ENCODE measurements at places on chromosomes 11 and 22. TPM values are rescaled to one million over a fixed set of nuclear protein-coding genes. Genes with fewer than 3 reads are reported as not detected.
A peak's percentile ranks its signal among the peaks of the same experiment; 100 is the strongest.

GRCh38 chr11:78635814-78636506, 61.3 kb upstream of the NARS2 start:
- H3K27ac ChIP-seq = no peak overlapping the region
- no peaks in the 10 kb centered on the region for H3K4me1 ChIP-seq
- no peak for ATAC-seq
- H3K36me3 ChIP-seq = no peaks in the 10 kb centered on the region

- ATAC-seq = no peak
- no peak overlapping the region for H3K4me3 ChIP-seq
- H3K27ac ChIP-seq = no peak overlapping the region
Measured at GRCh38 chr22:39809772-39810557, 83.6 kb downstream of the ENTHD1 start.

- peaks cover 31% of the 10 kb centered on the region for H3K27me3 ChIP-seq
- no peaks in the 10 kb centered on the region for H3K4me1 ChIP-seq
- H3K27ac ChIP-seq = no peak overlapping the region
- H3K36me3 ChIP-seq = no peaks in the 10 kb centered on the region
- no peak for ATAC-seq
Measured at GRCh38 chr22:24725736-24726135, 48.8 kb downstream of the PIWIL3 start.

Gene CCDC157
- total RNA-seq = 1.3 TPM

Gene UPK3A
- total RNA-seq = not detected

DNA sequence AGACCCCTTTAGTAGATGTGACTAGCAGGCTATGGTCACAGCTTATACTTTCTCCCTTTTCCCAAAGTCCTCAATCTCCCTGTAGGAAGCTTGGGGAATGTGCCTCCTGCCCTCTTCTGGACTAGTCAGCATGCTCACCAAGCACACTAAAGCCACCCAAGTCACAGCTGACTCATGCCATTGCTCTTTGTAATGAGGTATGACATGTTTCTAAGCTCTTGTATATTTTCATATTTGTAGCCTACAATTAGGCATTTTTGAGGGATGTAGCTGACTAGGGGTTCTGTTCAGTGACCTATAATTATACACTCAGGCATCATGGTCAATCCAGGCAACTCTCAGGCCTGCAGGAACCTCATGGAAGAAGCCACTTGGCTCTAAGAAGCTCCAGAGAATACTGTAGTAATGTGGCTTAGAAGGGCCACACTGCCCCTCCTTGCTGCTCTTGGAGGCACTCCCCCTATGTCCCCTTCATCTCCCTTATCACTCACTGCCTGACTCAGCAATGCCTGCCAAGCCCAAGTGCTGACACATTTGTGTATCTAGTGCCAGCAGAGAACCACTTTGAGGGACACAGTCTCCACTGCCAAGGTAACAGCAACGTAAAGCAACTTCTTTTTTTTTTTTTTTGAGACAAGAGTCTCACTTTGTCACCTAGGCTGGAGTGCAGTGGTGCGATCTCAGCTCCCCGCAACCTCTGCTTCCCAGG, 86.2 kb downstream of the RPL27A start:
- ATAC-seq = peak; percentile 46
- H3K4me3 ChIP-seq = no peak overlapping the region
- H3K27me3 ChIP-seq = no peaks in the 10 kb centered on the region
- peak overlapping the region; percentile 90 for H3K27ac ChIP-seq
- peaks cover 50% of the 10 kb centered on the region for H3K4me1 ChIP-seq

Gene TUBGCP6
- total RNA-seq = 33.6 TPM

GRCh38 chr11:83768489-83768888, 482.3 kb upstream of the CCDC90B start:
- ATAC-seq = no peak
- no peaks in the 10 kb centered on the region for H3K27me3 ChIP-seq
- H3K4me3 ChIP-seq = no peak overlapping the region
- no peaks in the 10 kb centered on the region for H3K4me1 ChIP-seq
- H3K36me3 ChIP-seq = no peaks in the 10 kb centered on the region
- no peak overlapping the region for H3K27ac ChIP-seq

DNA sequence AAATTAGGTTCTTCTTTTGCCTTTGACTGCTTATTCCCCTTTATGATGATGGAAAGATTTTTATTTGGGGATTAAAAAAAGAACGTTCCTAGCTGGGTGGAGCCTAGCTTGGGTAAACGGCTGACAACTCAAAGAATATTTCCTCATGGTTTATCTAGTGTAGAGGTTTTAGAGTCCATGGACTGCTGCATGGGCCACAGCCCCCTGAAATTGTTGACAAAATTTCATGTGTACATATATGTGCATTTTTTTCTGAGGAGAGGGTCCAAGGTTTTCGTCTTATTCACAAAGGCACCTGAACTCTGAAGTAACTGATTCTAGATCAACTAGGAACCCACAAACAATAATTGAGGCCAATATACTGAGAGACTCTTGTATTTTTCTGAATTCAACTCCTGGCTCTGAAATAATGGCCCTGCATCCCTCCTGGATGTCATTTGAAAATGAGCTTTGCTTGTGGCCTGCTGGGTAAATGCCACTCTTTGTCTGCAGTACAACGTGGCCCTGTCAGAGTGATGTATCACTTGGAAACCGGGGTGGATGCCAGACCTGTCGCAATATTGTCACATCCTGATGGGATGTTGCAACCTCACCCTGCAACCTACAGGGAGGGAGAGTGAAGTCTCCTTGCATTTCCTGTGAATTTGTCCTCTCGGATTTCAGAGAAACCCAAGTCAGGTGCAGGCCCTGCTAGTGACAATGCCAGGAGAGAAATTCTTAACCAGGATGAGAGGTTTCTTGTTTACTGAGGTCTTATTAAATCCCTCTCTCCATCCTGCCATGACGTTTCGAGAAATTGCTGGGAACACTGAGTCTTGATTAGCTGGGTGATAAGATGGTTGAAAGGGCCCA, 33.8 kb downstream of the EHF start:
- H3K4me1 ChIP-seq = no peaks in the 10 kb centered on the region
- no peak overlapping the region for H3K4me3 ChIP-seq
- H3K36me3 ChIP-seq = no peaks in the 10 kb centered on the region

GRCh38 chr11:78868563-78868962, 293.9 kb upstream of the NARS2 start:
- H3K27ac ChIP-seq = no peak overlapping the region
- H3K4me3 ChIP-seq = no peak overlapping the region
- no peaks in the 10 kb centered on the region for H3K4me1 ChIP-seq
- ATAC-seq = no peak
- H3K36me3 ChIP-seq = no peaks in the 10 kb centered on the region

- no peaks in the 10 kb centered on the region for H3K27me3 ChIP-seq
- no peaks in the 10 kb centered on the region for H3K36me3 ChIP-seq
- H3K27ac ChIP-seq = no peak overlapping the region
- no peak for ATAC-seq
- no peak overlapping the region for H3K4me3 ChIP-seq
Measured at GRCh38 chr22:42773167-42773566, 52.5 kb upstream of the A4GALT start.

GRCh38 chr11:131999084-131999483, 628.7 kb downstream of the NTM start:
- H3K36me3 ChIP-seq = no peaks in the 10 kb centered on the region
- H3K27ac ChIP-seq = no peak overlapping the region
- no peaks in the 10 kb centered on the region for H3K4me1 ChIP-seq
- no peak overlapping the region for H3K4me3 ChIP-seq
- no peaks in the 10 kb centered on the region for H3K27me3 ChIP-seq

- ATAC-seq = no peak
- H3K4me1 ChIP-seq = no peaks in the 10 kb centered on the region
- H3K36me3 ChIP-seq = no peaks in the 10 kb centered on the region
Measured at GRCh38 chr11:134539285-134539684, 127.2 kb upstream of the B3GAT1 start.

All from gastroesophageal sphincter (tissue), 4 donors.